ENCODE measurements at places on chromosomes 3 and 15. TPM values are rescaled to one million over a fixed set of nuclear protein-coding genes. Genes with fewer than 3 reads are reported as not detected.

DNA sequence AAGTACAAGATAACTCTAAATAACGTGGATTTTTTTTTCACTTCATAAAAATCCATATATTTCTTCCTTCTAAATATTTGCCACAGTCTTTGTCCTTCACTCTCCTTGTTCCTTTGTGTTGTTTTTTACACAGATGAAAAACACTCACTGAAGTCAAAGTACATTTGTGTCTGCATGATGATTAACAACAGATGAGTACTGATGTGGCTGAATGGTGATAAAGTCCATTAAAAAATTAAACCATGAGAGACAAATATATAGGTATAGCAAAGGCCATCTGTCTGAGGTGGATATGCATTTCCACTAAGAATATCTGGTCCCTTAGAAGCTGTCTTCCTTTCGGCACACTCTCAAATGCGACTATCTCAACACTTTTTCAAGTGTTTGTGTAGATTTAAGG, 317.5 kb upstream of the MCTP2 start:
- no peak for DNase-seq

DNA sequence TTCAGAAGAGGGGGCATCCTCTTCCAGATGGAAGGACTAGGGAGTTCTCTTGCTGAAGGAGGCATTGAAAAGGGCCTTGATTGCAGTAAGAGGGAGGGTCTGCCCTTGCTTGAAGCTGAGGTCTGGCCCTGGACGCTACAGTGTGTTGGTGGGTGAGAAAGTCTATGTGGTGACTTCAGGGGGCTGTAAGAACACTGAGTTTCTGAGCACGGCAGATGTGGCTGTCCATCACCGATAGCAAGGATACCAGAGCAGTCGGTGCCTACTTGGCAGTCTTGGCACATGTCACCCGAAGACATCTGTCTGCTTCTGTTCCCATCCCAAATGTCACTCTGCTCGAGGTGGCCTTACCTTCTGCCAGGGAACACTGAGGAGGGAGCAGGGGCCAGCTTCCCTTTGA, 631.1 kb upstream of the CFAP20DC start:
- no peak for DNase-seq

The MASP1 gene
- total RNA-seq: 214 TPM

GRCh38 chr3:123871946-123872345, 12.2 kb downstream of the MYLK start:
- DNase-seq: no peak

The ATP13A5 gene
- not detected for total RNA-seq

The DGKG gene
- 65.7 TPM for total RNA-seq

DNA sequence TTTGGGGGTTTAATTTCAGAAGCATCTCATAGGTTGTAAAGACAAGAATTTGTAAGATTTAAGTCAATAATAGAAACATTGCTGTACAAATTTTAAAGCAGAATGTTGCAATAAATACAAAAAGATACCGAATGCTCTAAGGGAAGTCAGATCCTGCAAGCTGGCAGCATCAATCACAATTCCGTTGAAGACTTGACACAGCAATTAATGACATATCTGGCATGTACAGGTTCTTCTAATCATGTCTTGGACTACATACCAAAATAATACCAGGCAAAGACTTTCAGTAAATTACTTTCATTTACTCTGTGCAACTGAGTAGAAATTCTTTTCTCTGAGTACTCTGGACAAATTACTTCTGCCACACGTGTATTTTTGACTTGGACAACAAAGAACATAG, 54.0 kb upstream of the CDIN1 start:
- DNase-seq: no peak

The GNAT1 gene
- not detected for total RNA-seq

The CHCHD4 gene
- total RNA-seq: 37.6 TPM

DNA sequence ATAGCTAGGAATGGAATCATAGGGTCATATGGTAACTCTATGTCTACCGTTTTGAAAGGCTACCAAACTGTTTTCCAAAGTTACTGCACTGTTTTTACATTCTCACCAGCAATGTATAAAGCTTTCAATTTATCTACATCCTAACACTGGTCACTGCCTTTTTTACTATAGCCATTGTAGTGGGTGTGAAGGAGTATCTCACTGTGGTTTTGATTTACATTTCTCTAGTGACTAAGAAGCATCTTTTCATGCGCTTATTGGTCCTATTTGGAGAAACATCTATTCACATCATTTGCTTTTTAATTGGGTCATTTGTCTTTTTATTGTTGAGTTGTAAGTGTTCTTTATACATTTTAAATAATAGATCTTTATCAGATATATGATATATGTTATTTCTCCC, 53.3 kb downstream of the PIK3R4 start:
- no peak for DNase-seq

DNA sequence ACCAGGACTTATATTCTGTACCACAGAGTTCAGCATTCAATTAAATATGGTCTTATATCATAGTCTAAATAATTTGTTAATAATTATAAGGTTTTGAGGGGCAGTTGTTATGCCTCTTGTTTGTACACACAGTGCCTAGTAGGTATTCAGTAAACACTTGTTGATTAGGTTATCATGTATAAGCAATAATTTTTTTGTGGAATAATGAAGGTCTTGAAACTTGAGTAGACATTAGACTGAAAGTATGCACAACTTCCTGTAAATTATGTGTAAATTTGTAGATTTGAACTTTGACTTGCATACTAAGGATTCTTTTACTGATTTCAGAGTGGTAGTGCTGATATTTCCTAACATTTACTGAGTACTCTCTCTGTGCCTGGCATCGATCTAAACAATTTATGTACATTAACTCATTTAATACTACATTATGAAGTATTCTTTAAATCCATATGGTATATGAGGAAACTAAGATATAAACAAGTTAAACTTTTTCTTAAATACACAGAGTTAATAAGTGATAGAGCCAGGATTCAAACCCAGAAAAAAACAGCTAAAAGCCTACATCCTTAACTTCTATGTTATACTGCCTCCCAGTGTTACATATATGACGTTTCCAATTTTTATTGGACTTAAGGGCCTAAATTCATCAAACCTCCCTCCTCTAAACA, 65.1 kb downstream of the GLCE start:
- DNase-seq: no peak

- DNase-seq: no peak
Observed at GRCh38 chr15:39747326-39747725, 35.3 kb downstream of the FSIP1 start.

DNA sequence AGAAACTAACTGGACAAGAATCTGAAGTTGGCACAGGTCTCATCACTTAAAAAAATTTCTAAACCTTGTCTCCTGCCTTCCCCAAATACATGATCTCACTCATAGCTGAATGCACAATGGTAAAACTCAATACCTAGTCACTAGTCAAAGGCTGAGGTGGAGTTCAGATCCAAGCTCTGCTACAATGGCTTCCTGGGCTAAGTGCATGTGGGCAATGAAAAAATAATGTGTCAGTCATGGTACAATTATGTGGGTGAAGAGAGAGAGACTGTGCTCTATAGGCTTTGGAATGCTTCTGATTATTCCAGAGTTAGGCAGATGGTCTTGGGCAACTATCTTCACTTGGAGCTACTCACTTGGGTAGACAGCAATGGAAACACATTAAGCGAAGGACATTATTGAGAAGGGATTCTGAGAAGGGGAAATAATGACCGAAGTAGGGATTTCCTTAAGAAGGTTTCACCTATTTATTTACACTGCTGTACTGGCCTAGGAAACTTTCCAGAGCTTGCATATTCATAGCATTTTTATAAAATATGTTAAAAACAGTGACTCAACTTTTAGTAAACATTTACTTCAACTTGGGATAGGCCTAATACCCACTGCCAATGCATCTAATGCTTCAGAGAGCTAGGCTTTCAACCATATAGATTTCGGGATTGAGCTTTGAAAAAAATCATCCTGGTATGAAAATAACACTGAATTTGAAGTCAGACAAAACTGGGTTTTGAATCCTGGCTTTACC, 58.7 kb upstream of the PLXND1 start:
- DNase-seq: no peak
